ENCODE measurements at places on chromosomes 16 and 17. TPM values are rescaled to one million over a fixed set of nuclear protein-coding genes. Genes with fewer than 3 reads are reported as not detected.

The OR2C1 gene
- total RNA-seq, result 1.6 TPM

The NRN1L gene
- total RNA-seq, result 2.9 TPM

The KRT25 gene
- total RNA-seq, result not detected

The DNAI2 gene
- not detected for total RNA-seq

The CCL4L2 gene
- total RNA-seq, result 0.68 TPM

The ATXN1L gene
- 31.0 TPM for total RNA-seq

The SMARCE1 gene
- total RNA-seq, result 56.1 TPM

The HBQ1 gene
- 7.2 TPM for total RNA-seq

The OSBPL7 gene
- total RNA-seq, result 20.7 TPM

The MT1A gene
- total RNA-seq, result not detected

Data from dorsolateral prefrontal cortex (tissue), 122 donors.